KBM-7 (cell line): ENCODE measurements at places on chromosomes 5 and 9.

DNA sequence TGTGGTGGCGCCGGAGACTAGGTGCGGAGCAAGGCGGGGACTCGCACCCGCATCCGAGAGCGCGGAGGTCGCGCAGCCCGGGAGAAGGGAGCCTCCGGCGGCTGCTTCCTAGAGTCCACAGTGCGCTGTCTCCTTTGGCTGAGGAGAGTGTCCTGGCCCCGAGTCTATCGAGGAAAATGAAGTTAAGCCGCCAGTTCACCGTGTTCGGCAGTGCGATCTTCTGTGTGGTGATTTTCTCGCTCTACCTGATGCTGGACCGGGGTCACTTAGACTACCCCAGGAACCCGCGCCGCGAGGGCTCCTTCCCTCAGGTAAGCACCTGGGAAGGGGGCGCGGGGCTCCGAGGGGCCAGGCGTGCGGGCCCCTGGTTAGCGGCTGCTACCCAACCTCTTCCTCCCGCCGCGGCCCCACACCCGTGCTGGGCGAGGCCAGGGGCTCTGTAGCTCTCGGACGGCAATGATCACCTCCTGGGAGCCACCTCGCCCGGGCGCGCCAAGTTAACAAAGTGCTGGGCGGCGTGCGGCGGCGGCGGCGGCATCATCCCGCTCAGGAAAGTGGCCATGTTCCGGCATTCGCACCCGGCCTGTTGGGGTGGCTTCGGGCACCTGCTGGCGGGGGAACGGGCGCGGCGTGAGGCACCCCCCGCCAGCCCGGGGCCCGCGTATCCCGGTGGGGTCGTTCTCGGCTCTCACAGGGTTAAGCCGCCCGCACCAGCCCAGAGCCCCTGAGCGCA, 681 bp downstream of the MAN2A1 start:
- peak; percentile 53 for DNase-seq

DNA sequence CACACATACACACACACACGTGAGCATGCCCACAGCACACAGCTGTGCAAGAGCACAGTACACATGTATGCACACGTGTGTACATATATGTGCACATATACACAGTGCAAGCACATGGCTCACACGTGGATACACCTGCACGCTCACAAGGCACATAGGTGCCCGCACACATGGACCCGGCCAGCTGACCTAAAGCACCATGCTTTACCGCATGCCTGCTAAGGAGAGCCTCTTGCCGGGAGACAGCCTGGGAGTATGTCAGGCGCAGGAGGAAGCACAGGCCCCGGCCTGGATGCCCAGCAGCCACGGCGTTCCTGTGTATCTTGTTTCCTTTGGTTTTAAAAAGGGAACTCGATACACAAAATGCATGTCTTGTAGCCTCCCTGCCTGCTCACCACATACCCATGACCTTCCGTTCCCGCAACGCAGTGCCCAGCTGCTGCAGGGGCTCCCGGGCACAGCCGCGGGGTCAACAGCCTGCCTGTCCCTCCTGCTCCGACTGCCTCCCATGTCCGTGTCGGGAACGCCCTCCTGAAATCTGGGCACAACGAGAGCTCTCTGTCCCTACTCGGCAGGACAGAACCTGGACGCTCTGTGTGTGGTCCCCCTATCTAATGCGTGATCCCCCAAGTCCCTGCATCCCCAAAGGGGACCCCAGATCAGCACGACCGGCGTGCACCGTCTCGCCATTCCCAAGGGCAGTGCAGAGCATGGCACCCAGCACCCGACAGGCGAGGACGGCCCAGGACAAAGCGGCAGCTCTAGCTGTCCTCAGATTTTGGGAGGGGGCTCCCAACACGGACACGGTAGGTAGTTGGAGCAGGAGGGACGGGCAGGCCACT, 3.6 kb downstream of the SLC12A7 start:
- peak; percentile 82 for DNase-seq

- peak; percentile 58 for DNase-seq
Observed at GRCh38 chr5:148687427-148687826, 33.1 kb upstream of the HTR4 start.

GRCh38 chr9:33140401-33141360, 26.5 kb downstream of the B4GALT1 start:
- DNase-seq, result no peak

DNA sequence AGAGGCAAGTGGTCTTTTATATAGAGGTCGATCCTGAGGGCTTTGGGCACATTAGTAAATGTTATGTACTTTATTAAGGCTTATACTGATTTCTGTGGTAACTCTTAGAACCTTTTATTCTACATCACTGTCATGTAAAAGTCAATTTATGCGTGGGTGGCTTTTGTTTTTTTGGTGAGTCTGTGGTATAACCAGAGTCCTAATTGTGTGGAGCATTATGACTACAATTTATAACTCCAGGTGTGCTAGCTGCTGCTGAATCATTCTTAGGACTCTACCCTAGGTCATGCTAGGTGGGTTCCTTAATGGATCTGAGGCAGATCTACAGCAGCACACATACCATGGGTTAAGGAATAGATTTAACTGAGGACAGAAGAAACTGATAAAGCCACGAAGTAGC, 33.9 kb upstream of the KCNN2 start:
- no peak for DNase-seq

DNA sequence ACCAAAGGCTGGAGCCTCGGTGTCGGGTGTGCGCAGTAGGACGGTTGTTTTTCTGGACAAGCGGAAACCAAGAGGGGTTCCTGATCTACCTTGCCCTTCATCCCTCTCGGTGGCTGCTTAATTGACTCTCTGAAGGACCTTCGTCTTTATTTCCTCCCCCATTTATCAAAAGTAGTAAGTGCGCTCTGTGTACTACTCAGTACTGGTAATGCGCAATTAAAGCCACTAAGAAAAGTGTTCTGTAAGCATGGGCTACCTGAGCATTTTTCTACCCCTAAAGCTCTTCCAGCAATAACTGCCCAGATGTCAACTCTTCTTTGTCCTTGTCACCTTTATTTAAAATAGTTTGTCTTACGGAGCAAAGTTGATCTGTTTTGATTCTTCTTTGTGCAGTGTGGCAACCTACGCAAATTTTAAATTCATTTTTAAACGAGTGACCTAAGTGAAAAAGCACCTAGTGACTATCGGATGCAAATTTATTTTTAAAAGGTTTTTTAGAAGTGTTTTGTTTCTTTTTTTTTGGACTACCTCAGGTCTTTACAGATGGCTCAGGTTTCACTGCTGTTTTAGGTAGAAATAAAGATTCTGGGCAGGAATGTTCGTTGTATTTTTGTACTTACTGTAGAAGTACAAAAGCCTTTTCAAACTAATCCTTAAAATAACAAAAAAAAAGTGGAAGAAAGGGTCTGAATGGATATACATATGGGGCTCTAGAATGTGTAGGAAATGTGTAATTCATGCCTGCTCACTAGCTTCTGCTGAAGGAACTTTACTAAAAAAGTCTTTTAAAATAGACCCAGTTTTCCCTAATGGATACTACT, 2.0 kb downstream of the JMY start:
- peak; percentile 62 for DNase-seq

- no peak for DNase-seq
Observed at GRCh38 chr5:58457050-58457449, 2.8 kb downstream of the PLK2 start.

- no peak for DNase-seq
Observed at GRCh38 chr5:79966448-79966847, 24.6 kb downstream of the MTX3 start.

- no peak for DNase-seq
Observed at GRCh38 chr5:33737697-33738096, 154.1 kb downstream of the ADAMTS12 start.

- DNase-seq, result no peak
Observed at GRCh38 chr9:137074657-137075274, 2.6 kb upstream of the UAP1L1 start.

GRCh38 chr9:121529237-121529987, 29.8 kb upstream of the GGTA1 start:
- no peak for DNase-seq

DNA sequence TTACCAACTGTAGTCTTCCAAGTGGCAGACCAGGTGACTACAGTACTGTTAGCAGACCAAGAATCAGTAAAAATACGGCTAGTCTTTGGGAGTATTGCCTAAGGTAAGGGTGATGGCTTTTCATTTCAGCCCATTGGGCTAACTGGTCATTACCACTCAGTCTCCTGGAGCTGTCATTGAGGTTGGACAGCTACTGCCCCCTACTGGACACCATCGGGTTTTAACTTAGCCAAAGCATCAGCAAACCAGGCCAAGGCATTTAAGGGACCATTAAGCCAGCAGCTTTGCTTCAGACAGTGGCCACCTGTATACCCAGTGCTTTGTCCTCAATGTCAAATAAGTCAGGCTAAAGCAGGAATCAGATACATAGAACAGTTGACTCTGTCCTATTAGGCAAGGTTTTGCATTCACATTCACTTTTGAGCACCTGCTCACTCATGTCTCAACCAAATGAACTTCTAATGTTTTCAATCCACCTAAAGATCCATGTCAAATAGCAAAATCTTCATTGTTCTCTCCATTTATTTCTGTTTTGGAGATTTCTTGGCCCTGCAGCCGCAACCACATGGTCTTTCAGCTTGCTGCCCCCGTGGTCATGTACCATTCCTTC, 117.2 kb downstream of the INVS start:
- DNase-seq, result peak; percentile 69

- DNase-seq, result no peak
Observed at GRCh38 chr9:68804911-68805889, 100.2 kb downstream of the PIP5K1B start.

DNA sequence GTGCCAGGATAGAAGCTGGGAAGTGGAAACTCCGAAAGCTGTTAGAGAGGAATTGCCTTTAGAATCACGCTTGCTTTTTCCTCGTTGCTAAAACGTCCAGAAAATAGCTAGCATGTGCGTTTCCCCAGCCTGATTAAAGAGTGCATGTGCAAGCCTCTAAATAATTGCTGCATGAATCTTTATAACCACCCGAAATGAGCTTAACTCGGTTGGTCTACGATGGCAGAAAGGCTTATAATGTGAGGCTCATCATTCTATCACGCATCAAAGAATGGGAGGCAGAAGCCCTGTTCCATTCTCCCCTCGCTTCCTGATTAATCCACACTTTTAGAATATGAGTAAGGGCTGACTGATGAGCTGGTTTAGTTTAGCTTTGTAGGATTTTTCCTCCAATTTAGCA, 394.6 kb upstream of the WWC1 start:
- no peak for DNase-seq

DNA sequence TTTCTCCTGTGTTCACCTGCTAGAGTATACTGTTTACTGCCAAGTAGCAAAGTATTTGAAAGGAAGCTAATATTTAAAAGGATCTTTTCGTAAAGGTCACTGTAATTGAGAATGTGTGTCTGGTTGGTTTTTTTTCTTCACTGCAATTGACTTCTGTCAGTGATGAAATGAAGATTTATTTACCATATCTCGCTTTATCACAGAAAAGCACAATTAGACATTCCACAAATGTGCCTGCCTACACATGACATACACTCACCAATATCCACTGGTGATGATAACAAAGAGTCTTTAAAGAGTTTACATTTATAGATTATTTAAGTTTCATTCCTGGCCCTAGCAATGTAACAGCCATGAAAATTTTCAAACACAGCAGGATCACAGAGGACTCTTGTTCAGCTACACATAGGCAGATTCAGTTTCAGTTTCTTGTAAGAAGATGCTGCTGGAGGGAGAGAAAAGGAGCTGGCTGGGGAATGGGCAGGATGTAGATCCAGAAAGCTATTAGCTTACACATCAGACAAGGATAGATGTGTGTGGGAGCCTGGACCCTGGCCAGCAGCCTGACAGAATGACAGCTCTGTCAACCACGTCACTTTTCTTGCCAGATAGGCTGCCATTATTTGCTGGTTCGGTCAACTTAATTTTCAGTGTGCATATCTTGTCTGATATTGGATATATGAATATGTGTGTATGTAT, 104.0 kb downstream of the GDNF start:
- no peak for DNase-seq

DNA sequence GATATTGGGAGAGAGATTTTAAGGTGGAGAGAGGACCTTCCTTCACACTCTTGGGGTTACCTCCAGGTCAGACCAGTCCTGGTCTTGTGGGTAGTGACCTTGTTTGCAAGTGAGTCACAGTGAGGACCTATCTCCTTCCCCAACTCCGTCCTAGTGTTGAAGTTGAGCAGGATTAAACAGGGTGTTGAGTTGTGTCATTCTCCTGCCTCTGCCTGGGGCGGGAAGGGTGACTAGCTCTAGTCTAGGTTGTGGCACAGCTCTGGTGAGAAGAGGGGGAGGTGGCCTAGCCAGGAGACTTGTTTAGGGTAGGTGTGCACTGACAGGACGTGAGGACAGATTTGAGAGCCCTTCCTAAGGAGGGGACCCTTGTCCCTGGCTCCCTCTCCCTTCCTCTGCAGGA, 119.6 kb upstream of the PITX1 start:
- DNase-seq, result no peak

DNA sequence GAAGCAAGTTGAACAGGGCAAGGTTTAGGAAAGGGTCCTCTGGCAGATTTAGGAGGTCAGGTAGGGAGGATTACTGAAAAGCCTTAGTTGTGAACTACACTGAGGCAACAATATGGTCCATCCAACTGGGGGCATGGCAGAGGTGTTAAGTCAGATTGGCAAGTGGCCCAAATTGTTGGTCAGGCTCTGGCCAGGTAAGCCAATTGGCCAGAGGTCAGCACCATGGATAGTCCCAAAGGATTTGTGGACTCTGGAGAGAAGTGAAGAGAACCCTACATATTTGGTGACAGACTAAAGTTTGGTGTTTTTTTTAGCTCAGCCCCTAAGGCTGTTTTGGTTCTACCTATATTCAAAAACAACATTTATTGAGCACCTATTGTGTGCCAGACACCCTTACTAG, 39.1 kb upstream of the RASGRF2 start:
- DNase-seq, result no peak

DNA sequence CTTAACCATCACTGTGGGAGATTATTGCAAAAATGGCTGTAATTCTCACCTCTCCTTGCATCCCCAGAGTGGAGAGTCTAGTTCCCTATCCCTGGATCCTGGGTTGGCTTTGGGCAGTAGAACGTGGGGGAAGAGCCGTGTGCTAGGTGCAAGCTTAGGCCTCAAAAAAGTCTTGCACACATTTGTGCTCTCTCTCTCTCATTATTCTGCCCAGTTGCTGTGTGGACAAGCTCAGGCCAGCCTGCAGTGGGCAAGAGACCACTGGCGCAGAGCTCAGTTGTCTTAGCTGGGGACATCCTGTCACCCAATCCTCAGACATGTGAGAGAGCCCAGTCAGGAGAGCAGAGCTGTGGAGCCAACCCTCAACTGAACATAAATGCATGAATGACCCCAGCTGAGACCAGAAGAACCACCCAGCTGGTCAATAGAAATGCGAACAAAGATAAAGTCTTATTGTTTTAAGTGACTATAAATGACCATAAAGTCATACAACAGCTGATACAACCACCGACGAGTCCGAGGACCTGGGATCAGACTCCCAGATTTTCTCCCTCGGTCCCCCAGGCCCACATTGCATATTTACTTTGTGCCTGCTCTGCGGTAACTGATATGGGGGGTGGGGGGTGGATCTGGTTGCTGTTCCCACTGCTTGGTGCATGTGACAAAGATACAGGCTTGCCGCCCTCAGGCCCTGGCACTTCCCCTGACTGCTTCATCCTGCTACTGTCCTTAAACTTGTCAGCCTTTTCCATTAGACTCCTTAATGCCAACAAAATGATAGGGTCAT, 166.4 kb upstream of the MVB12B start:
- DNase-seq, result no peak
